ENCODE measurements at places on chromosomes 7 and 10. TPM values are rescaled to one million over a fixed set of nuclear protein-coding genes. Genes with fewer than 3 reads are reported as not detected.

Gene ADIRF
- not detected for total RNA-seq

DNA sequence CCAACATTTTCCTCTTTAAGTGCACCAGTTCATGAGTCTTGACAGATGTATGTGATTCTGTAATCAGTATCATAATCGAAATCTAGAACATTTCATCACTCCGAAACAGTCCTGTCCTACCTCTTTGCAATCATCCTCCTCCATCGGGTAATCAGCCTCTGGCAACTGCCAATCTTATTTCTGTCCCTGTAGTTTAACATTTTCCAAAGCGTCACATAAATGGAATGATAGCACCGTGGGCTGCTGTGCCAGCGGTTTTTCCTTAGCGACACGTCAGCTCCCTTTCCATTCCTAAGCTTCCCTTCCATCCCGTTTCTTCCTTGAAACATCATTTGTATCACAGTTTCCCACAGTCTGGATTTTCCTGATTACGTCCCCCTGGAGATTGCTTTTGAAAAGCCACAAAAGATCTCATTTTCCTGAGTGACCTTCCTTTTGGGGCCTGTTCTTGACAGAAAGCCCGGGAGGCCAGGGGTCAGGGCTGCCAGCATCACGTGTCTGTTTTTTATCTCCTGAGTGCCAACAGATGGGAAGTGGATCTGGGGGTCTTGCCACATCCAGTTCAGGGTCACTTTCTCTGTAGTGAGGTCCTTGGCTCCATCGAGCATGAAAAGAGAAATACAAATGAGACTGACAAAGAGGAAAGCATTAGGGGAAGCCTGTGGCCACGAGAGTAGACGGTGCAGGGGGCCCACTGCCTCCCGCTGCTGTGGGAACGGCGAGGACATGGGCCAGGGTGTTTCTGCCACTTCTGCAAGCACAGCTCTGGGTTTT, 31.6 kb downstream of the TMEM120A start:
- peaks cover 12% of the 10 kb centered on the region for H3K36me3 ChIP-seq
- H3K4me3 ChIP-seq, result no peak overlapping the region
- H3K27ac ChIP-seq, result no peak overlapping the region
- H3K27me3 ChIP-seq, result no peaks in the 10 kb centered on the region
- DNase-seq, result no peak

DNA sequence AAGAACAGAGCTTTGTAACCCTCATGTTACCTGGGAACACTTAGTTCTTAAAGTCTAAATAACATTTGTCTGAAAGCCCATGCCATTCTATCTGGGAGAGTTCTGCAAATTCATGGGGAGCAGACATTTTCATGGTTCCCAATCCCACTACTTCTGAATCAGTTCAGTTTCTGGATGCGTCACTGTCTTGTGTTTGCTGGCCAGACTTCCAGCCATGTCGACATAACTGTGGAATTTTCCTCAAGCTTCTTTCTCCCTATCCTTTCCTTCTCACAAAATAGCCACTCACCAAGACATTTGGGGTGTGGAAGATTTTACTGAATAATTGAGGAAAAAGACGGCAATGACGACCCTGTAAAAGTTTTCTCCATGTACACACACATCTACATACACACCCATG, 272.5 kb downstream of the NEBL start:
- no peak overlapping the region for H3K27ac ChIP-seq
- no peak for DNase-seq
- no peak overlapping the region for H3K4me3 ChIP-seq

DNA sequence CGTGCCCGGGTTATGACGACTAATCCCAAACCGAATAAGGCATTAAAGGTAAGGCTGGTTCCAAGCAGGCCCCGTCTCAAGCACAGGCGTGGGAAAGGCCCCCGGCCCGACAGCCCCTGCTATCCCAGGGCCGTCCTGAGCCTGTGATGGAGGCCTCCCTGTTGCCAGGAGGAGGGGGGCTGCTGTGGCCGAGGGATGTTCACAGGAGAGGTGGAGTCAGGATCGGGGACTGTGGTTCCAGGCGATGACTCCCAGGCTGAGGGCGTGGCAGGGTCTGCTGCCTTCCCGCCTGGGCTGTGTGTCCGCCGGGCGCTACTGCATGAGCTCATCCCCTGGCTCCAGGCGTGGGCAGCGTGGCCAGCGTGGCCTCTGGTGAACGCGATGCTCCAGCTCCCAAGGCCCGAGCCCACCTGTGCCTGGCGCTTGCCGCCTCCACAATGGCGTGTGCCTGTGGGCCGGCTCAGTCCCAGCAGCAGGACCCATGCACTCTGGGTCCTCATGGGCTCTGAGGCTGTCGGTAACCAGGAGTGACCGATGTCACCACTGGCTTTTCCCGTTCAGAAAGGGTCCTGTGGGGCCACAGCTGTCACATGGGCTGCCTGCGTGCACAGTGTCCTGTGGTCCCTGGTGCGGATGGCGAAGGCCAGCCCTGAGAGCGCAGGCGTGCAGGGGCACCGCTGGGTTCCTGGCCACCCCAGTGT, 8.8 kb downstream of the MAFK start:
- H3K36me3 ChIP-seq, result peaks cover 31% of the 10 kb centered on the region
- no peaks in the 10 kb centered on the region for H3K27me3 ChIP-seq
- H3K4me1 ChIP-seq, result peaks cover 5% of the 10 kb centered on the region
- DNase-seq, result no peak
- no peak overlapping the region for H3K4me3 ChIP-seq
- H3K27ac ChIP-seq, result no peak overlapping the region

Gene EN2
- total RNA-seq, result not detected
